ENCODE measurements at places on chromosomes 4 and X. TPM values are rescaled to one million over a fixed set of nuclear protein-coding genes. Genes with fewer than 3 reads are reported as not detected.

DNA sequence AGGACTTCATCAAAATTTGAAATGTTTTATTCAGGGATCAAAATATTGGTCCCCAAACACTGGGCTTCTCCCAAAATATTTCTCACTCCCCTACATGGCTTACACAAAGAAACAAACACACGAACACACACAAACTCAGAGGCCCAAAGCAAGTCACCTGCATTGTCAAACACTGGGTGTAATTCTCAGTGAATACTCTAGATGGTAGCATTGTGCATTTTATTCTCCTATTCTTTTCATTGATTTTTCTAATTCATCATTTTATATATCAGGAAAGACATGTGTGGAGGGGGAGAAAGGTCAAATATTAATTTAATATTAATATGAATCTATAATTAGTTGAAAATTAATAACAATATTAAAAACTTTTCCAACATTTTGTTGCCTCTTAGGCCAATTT is 72.3 kb upstream of the TNMD start:
- peak; percentile 25 for DNase-seq

GRCh38 chr4:101039367-101039766 is 308.0 kb downstream of the PPP3CA start:
- DNase-seq: no peak

- DNase-seq: no peak
Measured at GRCh38 chrX:24198101-24198500, 48.6 kb downstream of the ZFX start.

DNA sequence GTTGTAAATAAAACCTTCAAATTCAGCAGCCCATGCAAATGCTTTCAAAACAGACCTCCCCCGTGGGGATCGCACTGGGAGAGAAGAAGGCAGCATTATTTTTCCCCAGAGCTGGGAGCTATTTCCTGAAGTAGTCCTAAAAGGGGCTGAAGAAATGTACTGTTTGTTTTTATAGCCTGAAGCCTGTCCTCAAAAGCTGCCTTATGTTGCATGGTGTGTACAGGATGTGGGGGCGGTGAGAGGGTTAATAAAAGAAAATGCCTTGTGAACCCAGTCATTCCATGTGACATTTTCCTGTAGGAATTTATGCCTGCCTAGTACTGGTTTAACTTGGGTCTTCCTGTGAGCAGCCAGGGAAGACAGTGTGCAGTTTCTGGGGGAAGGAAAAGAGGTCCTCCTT is 144.1 kb downstream of the SOWAHB start:
- DNase-seq: no peak

GRCh38 chrX:39688576-39689375 is 409.0 kb downstream of the BCOR start:
- peak; percentile 24 for DNase-seq

DNA sequence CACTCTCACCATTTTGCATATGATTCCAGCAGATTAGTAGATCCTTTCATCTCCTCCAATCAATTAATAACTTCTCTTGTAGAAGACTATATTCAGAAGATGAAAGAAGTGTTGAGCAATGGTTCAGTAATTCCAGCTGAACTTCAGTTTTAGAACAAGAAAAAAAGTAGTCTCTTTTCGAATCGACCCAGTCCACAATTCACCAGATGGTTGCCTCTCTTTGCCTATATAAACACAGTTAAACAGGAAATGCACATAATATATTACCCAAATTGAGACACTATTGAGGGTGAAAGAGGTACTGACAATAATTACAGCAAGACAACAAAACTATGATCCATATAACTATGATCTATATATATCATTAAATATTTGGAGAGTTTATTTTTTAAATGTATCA is 16.8 kb upstream of the FAM241A start:
- DNase-seq: no peak

DNA sequence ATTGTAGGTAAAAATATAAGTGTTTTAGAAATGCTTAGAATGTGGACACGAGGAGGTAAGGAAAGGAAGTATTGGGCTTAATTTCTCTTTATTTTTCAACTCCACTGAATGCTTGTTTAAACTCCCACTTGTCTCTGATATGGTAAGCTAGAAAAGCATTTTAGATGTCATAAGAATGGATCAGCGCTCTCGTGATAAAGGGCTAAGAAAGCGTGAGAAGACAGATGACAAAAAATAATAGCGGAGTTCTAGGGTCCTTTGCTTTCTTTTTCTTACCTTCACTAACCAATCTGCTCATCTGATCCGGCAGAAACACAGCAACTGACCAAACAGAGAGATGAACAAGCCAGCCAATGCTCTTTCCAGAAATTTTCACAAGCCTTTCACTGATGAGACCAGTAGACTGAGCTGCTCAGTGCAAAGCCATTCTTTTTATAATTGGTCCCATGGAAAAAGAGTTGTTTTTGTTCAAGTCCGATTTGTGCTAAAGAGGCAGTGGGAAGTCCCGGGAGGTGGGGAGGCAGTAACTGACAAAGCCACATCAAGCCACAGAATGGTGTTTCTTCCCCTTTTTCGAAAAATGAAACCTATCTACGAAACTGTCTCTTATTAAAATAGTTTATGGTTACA is at the start of gene TASL:
TASL (minus strand) TSS at position 405 of the 630 bp plus-strand sequence. CDS start 17,411 bp downstream, outside the sequence.
- DNase-seq: no peak

DNA sequence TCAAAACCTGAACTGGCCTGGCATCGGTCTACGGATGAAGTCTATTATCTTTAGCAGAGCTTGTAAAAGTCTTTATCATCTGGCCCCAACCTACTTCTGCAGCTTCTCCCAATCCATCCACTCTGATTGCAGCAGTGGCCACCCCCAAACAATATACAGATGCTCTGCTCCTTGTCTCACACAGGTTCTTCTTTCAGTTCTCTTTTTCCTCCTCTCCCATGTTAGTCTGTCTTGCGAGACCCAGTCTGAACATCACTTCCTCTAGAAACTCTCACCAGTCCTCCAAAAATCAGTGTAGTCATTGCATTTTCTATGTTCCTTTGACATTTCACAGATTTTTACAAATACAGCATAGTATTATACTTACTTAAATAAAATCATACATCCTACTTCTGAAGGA is 163.0 kb downstream of the FRMPD4 start:
- no peak for DNase-seq

DNA sequence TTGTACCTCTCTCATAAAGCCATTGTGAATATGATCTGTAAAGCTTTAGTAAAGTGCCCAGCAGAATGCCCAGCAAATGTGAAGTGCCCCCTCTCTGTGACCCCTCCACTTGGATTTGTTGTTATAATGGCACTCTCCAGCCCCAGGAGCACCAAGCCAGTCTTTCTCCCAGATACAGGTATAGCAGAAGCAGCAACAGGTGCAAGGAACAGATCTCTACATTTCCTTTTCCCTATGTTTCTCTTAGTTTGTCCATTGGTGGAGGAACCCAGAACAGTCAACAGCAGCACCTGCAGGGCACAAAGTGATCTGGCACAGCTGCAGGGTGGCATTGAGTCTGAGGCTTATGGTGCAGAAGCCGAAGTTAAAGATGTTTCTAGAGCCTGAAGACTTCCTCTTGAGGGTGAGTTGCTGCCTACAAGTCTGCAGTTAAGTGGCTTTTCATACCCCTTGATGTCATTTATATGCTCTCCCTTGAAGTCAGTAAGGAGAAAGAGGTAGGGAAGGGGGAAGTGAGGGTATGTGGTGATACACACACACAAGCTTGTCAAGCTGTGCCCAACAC is 16.1 kb upstream of the CXCL3 start:
- DNase-seq: no peak

- no peak for DNase-seq
Measured at GRCh38 chr4:99979872-99980271, 29.8 kb upstream of the H2AZ1 start.

GRCh38 chr4:80989921-80990544 is 40.5 kb upstream of the BMP3 start:
- peak; percentile 1 for DNase-seq

DNA sequence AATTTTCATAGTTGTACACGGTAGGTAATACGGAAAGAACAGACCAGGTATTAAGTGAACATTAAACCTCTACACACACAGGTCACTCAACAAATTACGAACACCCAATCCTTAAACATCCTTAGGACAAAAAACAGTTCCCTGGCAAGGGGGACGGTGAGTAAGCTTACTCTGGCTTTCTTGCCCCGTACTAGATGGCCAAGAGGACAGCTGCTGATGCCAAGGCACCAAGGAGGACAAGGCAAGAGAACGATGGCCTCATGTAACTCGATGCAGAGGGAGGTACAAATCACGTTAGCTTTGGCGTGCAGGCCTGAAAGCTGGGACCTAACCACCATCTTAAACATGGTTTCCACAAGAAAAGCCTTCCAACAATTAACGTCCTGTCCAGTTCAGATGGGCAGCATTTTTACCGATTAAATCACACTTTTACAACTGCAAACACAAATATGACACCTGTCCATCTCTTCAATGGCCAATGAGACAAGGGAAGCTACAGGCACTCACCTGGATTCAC is 23.7 kb downstream of the FAT1 start:
- no peak for DNase-seq

- no peak for DNase-seq
Measured at GRCh38 chr4:77593993-77594392, 11.6 kb upstream of the CXCL13 start.

GRCh38 chr4:172103456-172103855 is 290.3 kb downstream of the GALNTL6 start:
- no peak for DNase-seq

GRCh38 chr4:155734065-155734464 is 24.8 kb upstream of the GUCY1B1 start:
- DNase-seq: no peak

GRCh38 chr4:5631352-5632065 is 76.8 kb downstream of the EVC2 start:
- DNase-seq: no peak

- DNase-seq: no peak
Measured at GRCh38 chr4:142284402-142285221, 561.5 kb downstream of the INPP4B start.

DNA sequence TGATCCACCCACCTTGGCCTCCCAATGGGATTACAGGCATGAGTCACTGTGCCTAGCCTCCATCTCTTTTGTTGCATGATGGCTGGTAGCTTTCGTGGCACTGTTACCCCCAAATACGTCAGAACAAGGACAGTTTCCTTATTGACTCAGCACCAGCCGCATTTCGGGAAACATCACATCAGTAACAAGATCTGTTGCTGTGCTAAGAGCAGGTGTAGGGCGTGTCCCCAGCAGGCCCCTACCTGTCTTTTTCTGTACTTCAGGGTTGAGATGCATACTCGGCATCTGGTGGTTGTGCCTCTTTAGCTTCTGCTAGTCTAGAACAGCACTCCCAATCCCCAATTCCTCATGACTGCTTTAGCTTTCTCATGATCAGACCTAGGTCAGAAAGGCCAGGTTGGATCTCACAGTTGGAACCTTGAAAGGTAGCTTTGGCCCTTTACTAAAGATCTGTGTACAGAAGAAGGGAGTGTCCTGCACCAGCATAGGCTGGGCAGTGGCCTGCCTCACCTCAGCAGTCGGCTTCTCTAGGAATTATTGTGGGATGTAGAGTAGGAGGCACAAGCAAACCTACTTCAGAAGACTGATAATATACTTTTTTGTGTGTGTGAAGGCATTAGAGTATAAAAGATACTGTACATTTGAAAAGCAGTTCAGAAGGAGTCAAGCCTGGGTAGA is 36.8 kb downstream of the NSD2 start:
- DNase-seq: no peak

GRCh38 chr4:6272863-6273660 is 3.4 kb downstream of the WFS1 start:
- peak; percentile 32 for DNase-seq

GRCh38 chr4:1300466-1301455 is 11.1 kb downstream of the MAEA start:
- no peak for DNase-seq

- no peak for DNase-seq
Measured at GRCh38 chr4:48180234-48180633, 46.2 kb upstream of the TXK start.

Gene ACOX3
- 8.7 TPM for polyA plus RNA-seq

Gene NEIL3
- polyA plus RNA-seq: 25.8 TPM

Gene GAGE12F
- not detected for polyA plus RNA-seq

Gene NWD2
- polyA plus RNA-seq: not detected

Measured in A549 (cell line).